ENCODE measurements at places on chromosomes 4 and X.

- DNase-seq = no peak
Measured at GRCh38 chrX:71056867-71057266, 11.3 kb downstream of the SNX12 start.

- no peak for DNase-seq
Measured at GRCh38 chrX:149704664-149705063, 7.2 kb upstream of the MAGEA11 start.

- no peak for DNase-seq
Measured at GRCh38 chr4:20264688-20265087, 13.0 kb downstream of the SLIT2 start.

DNA sequence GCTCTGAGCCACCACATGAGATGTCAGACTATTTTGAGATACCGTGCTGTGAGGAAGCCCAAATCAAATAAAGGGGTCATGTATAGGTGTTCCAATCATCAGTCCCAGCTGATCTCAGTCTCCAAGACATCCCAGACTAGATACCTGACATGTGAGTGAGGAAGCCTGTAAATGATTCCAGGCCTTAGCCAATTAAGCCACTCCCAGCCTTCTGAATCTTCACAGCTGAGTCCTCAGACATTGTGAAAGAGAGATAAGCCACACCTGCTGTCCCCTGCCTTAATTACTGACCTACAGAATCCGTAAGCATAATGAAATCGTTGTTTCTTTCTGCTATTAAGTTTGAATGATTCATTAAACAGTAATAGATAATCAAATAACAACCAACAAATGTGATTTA is 671.4 kb downstream of the ZNF674 start:
- DNase-seq = no peak

DNA sequence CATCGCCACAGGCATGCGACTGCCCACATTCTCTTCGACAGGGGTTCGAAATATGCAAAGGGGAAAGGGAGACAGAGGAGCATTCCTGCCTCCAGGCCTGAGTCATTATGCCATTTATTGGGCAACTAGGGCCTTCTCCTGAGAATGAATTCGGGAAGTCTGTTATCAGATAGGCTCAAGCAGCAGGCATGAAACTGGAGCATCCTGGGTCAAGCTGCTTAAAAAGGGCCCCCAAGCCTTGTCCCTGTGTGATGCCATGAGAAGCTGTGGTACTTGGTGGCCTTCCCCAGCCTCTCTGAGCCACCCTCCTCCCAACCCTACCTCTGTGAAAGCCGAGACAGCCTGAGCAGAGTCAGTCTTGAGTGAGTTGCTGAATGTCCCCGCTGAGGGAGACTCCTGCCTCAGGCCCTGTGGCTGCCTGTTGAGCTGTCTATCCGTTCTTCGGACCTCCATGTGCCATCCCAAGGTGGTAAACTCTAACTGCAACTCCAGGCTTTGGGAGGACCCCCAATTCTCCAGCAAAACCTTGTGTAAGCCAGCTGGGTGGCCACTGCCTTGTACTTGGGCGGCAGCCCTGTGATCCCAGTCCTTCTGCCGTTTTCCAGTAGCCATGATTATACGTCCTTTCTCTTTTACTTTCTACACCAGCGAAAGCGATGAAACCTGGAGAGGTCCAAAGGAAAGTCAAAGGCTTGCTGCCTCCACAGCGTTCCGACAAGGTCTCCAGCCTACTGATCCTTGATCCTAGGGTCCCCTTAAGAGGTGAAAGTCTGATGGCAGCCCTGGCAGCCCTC is 37.7 kb downstream of the NBDY start:
- no peak for DNase-seq
